ENCODE measurements at places on chromosomes 13 and 19. TPM values are rescaled to one million over a fixed set of nuclear protein-coding genes. Genes with fewer than 3 reads are reported as not detected.

DHDH gene
- not detected for total RNA-seq

TEAD2 gene
- not detected for total RNA-seq

SH2D3A gene
- total RNA-seq, result 20.1 TPM

BRME1 gene
- 4.0 TPM for total RNA-seq

UNC13A gene
- total RNA-seq, result not detected

GRCh38 chr19:54207983-54208783 lies 7.5 kb downstream of the RPS9 start:
- DNase-seq, result no peak
- H3K27me3 ChIP-seq, result no peaks in the 10 kb centered on the region
- peaks cover 76% of the 10 kb centered on the region for H3K4me1 ChIP-seq
- H3K4me3 ChIP-seq, result no peak overlapping the region

- no peaks in the 10 kb centered on the region for H3K27me3 ChIP-seq
- DNase-seq, result no peak
- no peaks in the 10 kb centered on the region for H3K4me1 ChIP-seq
- H3K36me3 ChIP-seq, result no peaks in the 10 kb centered on the region
Measured at GRCh38 chr13:101945435-101945834, 456.4 kb downstream of the FGF14 start.

- no peak for DNase-seq
- H3K4me3 ChIP-seq, result no peak overlapping the region
- no peaks in the 10 kb centered on the region for H3K4me1 ChIP-seq
- no peaks in the 10 kb centered on the region for H3K27me3 ChIP-seq
Measured at GRCh38 chr13:111659219-111659775, 338.9 kb downstream of the TEX29 start.

DNA sequence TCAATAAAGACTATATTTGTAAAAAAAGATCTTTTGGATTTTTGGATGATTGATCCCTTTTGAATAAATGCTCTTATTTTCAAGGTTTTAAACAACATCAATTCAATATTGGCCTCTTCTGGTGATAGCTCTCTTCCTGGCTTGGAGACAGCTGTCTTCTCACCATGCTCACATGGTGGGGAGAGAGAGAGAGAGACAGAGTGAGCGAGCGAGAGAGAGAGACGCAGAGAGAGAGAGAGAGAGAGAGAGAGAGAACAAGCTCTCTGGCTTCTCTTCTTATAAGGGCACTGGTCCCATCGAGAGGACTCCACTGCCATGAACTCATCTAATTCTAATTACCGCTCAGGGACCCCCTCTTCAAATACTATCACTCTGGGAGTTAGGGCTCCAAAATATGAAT lies 32.1 kb upstream of the FARP1 start:
- no peak for DNase-seq
- H3K36me3 ChIP-seq, result no peaks in the 10 kb centered on the region
- no peak overlapping the region for H3K27ac ChIP-seq
- no peaks in the 10 kb centered on the region for H3K4me1 ChIP-seq

DNA sequence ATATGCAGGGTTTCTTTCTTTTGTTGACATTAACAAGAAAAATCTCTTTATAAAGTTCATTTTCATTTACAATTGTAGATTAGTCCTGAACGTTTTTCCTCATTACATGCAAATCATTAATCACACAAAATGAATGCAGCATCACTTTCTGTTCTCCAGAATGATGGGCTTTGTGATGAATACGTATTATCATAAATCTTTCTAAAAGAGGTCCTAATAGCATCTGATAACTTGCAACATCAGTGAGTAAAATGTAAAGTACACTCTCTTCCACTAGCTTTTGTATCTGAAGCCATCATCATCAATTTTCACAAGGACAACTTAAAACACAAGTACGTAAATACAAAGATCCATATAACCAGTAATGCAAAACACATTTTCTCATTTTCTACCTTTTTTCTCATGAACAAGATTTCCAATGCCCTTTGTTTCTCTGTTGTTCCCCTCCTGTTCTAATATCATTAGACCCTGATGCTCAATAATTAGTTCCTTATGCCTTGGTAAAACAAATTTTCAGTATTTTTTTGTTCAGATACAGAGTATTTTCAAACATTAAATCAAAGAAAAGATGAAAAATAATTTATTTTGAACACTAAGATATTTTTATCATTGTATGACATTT lies 437.4 kb upstream of the MIR17HG start:
- DNase-seq, result no peak
- no peak overlapping the region for H3K27ac ChIP-seq
- no peaks in the 10 kb centered on the region for H3K27me3 ChIP-seq
- H3K4me1 ChIP-seq, result no peaks in the 10 kb centered on the region
- H3K4me3 ChIP-seq, result no peak overlapping the region

DNA sequence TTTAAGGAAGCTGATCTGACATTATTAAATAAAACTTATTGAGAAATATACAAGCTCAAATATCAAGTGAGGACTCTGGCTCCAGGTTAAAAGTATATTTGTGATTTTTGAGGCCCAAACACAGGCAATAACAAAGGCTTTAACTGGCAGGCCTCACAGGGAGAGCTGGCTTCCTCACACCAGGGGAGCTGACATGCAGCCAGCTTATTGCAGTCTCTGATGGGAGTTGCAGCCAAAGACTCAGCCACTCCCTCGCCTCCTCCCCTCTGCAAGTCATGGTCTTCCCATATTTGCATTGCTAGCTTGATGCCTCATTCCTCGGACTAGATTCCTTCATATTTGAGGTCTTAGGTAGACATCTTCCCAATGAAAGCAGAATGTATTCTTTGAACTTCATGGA lies 647.1 kb upstream of the SLITRK6 start:
- H3K4me1 ChIP-seq, result no peaks in the 10 kb centered on the region
- no peak for DNase-seq
- H3K36me3 ChIP-seq, result no peaks in the 10 kb centered on the region
- H3K27me3 ChIP-seq, result no peaks in the 10 kb centered on the region

GRCh38 chr13:44049081-44049945 lies 169.6 kb downstream of the LACC1 start:
- no peaks in the 10 kb centered on the region for H3K36me3 ChIP-seq
- no peaks in the 10 kb centered on the region for H3K27me3 ChIP-seq
- no peak for DNase-seq
- no peaks in the 10 kb centered on the region for H3K4me1 ChIP-seq
- no peak overlapping the region for H3K4me3 ChIP-seq
- no peak overlapping the region for H3K27ac ChIP-seq

DNA sequence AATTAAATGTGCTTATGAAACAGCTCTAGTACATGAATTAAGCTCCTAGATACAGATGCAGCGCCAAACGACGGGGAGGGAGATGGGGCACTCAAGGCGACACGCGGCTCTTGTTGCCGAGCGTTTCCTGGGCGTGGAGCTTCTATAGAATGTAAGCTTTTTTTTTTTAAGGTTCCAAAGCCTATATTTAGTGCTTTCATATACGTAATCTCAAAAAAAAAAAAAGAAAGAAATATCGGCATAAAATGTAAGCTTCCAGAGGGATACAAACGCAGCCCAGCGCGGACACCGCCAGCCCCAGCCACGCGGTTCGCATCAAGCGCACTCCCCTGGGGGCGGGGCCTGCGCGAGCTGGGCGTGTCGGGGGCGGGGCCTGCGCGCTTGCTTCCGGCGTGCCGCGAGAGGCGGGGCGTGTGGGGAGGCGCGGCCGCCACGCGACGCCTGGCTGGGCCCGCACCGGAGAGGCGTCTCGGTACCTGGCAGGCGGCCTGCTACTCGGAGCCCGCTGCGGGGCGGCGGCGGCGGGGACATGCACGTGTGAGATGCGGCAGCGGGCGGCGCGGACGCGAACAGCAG lies at the start of gene URI1:
Gene URI1 (plus strand): TSS at position 412 of the 576 bp plus-strand sequence. CDS start 309 bp downstream, outside the sequence.
- no peaks in the 10 kb centered on the region for H3K27me3 ChIP-seq
- no peaks in the 10 kb centered on the region for H3K36me3 ChIP-seq
- H3K4me1 ChIP-seq, result peaks cover 17% of the 10 kb centered on the region
- H3K4me3 ChIP-seq, result peak within 1 kb of the TSS; percentile 90
- DNase-seq, result peak; percentile 97

- no peaks in the 10 kb centered on the region for H3K4me1 ChIP-seq
- DNase-seq, result no peak
Measured at GRCh38 chr13:106484084-106484483, 51.4 kb downstream of the EFNB2 start.

DNA sequence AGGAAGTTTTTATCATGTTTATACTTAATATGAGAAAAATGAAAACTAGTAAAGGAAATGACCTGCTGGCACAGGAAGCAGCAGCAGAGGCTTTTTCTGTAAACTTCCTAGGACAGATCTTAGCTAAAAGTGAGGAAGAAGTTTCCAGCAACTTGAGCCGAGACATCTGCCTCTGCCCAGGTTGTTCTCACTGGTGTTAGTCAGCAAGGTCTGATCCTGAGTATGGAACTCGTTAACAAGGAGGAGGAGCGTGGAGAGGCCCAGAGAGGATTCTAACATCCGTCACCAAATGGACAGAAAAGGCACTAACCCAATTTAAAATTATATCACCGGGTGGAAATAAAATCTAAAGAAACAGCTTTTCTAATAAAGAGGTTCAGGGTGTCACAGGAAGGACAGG lies 43.6 kb downstream of the PHF11 start:
- no peaks in the 10 kb centered on the region for H3K27me3 ChIP-seq
- H3K4me3 ChIP-seq, result no peak overlapping the region
- DNase-seq, result no peak
- no peaks in the 10 kb centered on the region for H3K4me1 ChIP-seq

DNA sequence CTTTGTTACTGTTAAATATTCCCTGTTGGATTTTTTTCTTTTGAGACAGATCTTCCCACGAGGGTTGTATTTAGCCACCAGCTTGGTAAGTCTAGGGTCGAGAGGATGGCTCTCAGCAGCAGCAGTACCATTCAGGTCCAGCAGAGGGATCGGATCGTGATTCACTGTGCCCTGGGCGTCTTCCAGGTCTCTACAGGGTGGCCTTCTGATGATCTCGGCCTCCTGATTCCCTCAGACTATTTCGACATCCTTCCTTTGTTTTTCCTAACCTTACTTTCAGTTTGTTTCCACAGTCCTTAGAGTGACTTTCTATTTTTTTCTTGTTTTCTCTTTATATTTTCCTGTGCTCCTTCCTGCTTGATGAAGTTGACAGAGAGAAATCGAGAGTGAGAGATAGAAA lies 1436.9 kb downstream of the UQCRFS1 start:
- no peak overlapping the region for H3K27ac ChIP-seq
- DNase-seq, result no peak
- no peaks in the 10 kb centered on the region for H3K4me1 ChIP-seq
- no peak overlapping the region for H3K4me3 ChIP-seq

GRCh38 chr19:19402656-19403372 lies 2.7 kb upstream of the GATAD2A start:
- DNase-seq, result no peak
- no peaks in the 10 kb centered on the region for H3K27me3 ChIP-seq
- H3K27ac ChIP-seq, result peak overlapping the region; percentile 30
- peaks cover 39% of the 10 kb centered on the region for H3K4me1 ChIP-seq

GRCh38 chr19:9729162-9729561 lies 39.4 kb downstream of the ZNF846 start:
- H3K4me3 ChIP-seq, result no peak overlapping the region
- H3K27me3 ChIP-seq, result no peaks in the 10 kb centered on the region
- H3K4me1 ChIP-seq, result no peaks in the 10 kb centered on the region

- no peak overlapping the region for H3K4me3 ChIP-seq
- H3K27me3 ChIP-seq, result no peaks in the 10 kb centered on the region
- H3K27ac ChIP-seq, result no peak overlapping the region
- peaks cover 10% of the 10 kb centered on the region for H3K36me3 ChIP-seq
Measured at GRCh38 chr19:40627486-40628279, 26.5 kb downstream of the LTBP4 start.

DNA sequence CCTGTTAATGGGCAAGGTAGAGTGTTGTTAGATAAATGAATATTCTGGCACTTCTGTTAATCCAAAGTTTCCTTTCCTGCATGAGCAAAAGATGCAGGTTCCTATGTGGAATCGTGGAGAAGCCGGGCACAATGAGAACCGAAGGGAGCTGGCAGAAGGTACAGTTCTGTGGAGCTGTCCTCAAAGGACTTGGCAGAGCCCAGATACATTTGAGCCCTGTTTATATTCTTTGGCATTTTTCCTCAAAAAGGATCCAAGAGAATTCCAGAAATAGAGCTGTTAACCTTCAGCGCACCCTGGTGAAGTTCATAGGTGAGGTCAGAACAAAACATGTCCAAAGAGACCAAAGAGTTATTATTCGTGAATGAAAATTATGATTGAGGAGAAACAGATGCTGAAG lies 4.0 kb upstream of the DLEU7 start:
- DNase-seq, result no peak
- no peaks in the 10 kb centered on the region for H3K36me3 ChIP-seq
- H3K4me3 ChIP-seq, result no peak overlapping the region
- peaks cover 4% of the 10 kb centered on the region for H3K4me1 ChIP-seq
- peaks cover 4% of the 10 kb centered on the region for H3K27me3 ChIP-seq

- no peaks in the 10 kb centered on the region for H3K27me3 ChIP-seq
- H3K4me3 ChIP-seq, result no peak overlapping the region
- H3K36me3 ChIP-seq, result no peaks in the 10 kb centered on the region
- DNase-seq, result no peak
Measured at GRCh38 chr13:26978081-26978860, 193.3 kb downstream of the USP12 start.

- H3K4me1 ChIP-seq, result no peaks in the 10 kb centered on the region
- H3K36me3 ChIP-seq, result no peaks in the 10 kb centered on the region
- no peak for DNase-seq
- H3K4me3 ChIP-seq, result no peak overlapping the region
- H3K27ac ChIP-seq, result no peak overlapping the region
Measured at GRCh38 chr13:39123578-39123977, 85.3 kb downstream of the NHLRC3 start.

- no peak for DNase-seq
- no peaks in the 10 kb centered on the region for H3K36me3 ChIP-seq
- no peak overlapping the region for H3K27ac ChIP-seq
- no peaks in the 10 kb centered on the region for H3K27me3 ChIP-seq
- no peaks in the 10 kb centered on the region for H3K4me1 ChIP-seq
Measured at GRCh38 chr13:59701261-59701660, 462.5 kb downstream of the DIAPH3 start.

- no peaks in the 10 kb centered on the region for H3K27me3 ChIP-seq
- DNase-seq, result no peak
- H3K4me1 ChIP-seq, result no peaks in the 10 kb centered on the region
- H3K4me3 ChIP-seq, result no peak overlapping the region
Measured at GRCh38 chr13:73136776-73137175, 78.0 kb downstream of the KLF5 start.

- no peak within 1 kb of the TSS for H3K4me3 ChIP-seq
- H3K27ac ChIP-seq, result no peak within 1 kb of the TSS
- no peak for DNase-seq
- peaks cover 7% of the 10 kb centered on the region for H3K4me1 ChIP-seq
- H3K36me3 ChIP-seq, result no peaks in the 10 kb centered on the region
- no peaks in the 10 kb centered on the region for H3K27me3 ChIP-seq
Measured at GRCh38 chr19:55208880-55209692, at the start of gene PTPRH. Gene PTPRH, minus strand, starts transcription at chr19:55209501. Its CDS starts 68 bp downstream, at chr19:55209433.

GRCh38 chr13:27954406-27954851 lies 14.7 kb downstream of the CDX2 start:
- no peaks in the 10 kb centered on the region for H3K36me3 ChIP-seq
- peaks cover 36% of the 10 kb centered on the region for H3K27me3 ChIP-seq
- H3K4me3 ChIP-seq, result no peak overlapping the region
- DNase-seq, result no peak
- H3K27ac ChIP-seq, result no peak overlapping the region
